Motor neuron (in vitro differentiated cells): ENCODE measurements at places on chromosomes 11 and 22. TPM values are rescaled to one million over a fixed set of nuclear protein-coding genes. Genes with fewer than 3 reads are reported as not detected.

DNA sequence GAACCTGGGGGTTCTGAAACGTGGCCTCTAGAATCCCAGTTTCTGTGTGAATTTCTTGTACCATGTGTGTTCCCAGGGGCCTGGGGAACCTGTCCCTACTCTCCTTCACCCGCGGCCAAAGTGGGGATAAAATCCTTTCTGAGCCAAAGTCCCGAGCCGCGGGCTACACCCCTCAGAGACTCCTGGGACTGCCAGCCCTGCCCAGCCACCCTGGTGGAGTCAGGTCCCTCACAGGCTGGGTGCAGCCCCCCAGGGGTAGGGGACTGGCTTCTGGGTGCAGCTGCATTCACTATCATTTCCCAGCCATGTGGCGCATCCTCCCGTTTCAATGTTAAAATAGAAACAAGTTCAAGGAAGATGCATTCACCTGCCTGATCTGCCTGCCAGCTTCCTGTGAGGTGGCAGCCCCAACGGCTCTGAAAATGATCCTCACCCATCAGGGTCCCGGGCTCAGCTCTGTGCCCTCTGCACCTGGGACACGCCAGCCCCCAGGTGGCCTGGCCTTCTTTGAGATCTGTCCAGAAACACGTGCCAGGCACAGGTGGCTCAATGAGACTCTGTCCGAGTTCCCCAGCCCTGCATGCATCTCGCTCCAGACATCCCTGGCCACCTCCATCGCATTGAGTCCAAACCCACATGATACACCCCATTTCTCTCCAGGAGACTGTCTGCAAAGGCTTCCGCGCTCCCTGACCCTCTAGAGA is 338.8 kb downstream of the CTTN start:
- no peak for ATAC-seq

GRCh38 chr11:83317757-83318690 is 31.9 kb upstream of the CCDC90B start:
- no peak for ATAC-seq

DNA sequence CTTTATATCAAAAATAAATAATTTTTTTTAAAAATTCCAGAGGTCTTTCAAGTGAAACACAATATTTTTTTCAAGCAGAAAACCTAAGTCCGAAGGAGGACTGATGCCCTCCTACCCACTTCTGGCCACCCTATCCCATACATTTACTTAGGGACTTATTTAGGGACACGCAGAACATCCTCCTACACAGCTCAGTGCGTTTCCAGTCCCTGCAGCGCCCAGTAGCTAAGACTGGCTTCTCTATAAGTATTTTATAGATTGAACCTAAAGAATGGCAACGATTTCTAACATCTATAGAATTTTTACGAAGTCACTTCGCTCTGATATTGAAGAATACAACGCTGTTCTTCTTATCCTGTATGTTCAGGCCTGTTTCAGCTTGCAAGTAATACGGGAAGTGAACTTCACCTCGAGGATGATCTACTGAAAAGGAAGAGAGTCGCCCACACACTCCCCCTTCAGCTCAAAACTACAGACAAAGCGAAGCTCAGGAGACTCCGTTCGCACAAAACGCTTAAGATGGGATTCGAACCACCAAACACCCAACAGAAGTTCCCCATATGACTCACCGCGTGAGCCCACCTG is 328 bp downstream of the CHEK2 start:
- ATAC-seq = no peak

DNA sequence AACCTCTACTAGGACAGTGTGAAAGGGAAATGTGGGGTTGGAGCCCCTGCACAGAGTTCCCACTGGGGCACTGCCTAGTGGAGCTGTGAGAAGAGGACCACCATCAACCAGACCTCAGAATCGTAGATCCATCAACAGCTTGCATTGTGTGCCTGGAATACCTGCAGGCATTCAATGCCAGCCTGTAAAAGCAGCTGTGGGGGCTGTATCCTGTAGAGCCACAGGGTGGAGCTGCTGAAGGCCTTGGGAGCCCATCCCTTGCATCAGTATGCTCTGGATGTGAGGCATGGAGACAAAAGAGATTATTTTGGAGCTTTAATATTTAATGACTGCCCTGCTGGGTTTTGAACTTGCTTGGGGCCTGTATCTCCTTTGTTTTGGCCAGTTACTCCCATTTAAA is 46.3 kb downstream of the PGR start:
- ATAC-seq = peak; percentile 68

The LRFN4 gene
- total RNA-seq = 23.2 and 25.0 TPM in 2 replicates

DNA sequence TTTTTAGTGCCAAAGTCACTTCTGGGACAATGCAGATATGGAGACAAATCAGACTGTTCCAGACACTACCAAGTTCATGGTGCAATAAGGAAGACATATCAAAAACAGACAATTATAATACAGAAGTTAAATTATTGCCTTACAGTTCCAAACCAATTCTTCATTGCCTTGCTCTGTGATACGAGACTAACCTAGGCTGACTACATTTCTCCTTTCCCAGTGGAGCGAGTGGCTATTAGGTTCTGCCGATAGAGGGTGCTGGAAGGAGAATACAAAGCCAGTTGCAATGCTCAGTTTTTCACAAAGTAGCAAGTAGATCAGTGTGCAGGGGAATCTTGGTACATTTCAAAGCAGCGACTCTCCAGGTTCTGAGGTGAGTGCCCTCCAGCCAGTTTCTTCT is 67.8 kb downstream of the FAM168A start:
- no peak for ATAC-seq

The NAALAD2 gene
- total RNA-seq = 12.4 and 18.0 TPM in 2 replicates

The USP2 gene
- total RNA-seq = 3.4 and 4.3 TPM in 2 replicates

The CD3D gene
- not detected in 2 replicates for total RNA-seq

The ELMOD1 gene
- 10.7 and 11.8 TPM in 2 replicates for total RNA-seq

The SLC22A6 gene
- 0.23 TPM in 1 of 2 replicates, not detected in the other for total RNA-seq

GRCh38 chr22:32987081-32987631 is 71.0 kb downstream of the SYN3 start:
- ATAC-seq = peak; percentile 19
